ENCODE measurements at places on chromosomes 1 and 21. TPM values are rescaled to one million over a fixed set of nuclear protein-coding genes. Genes with fewer than 3 reads are reported as not detected.

The NTMT2 gene
- not detected for total RNA-seq

The VASH2 gene
- 0.36 TPM for total RNA-seq

The EFNA4 gene
- total RNA-seq: 2.5 TPM

The RHBDL2 gene
- total RNA-seq: not detected

The SAMD13 gene
- 2.8 TPM for total RNA-seq

The ZFP69 gene
- total RNA-seq: 4.1 TPM

The ANKRD65 gene
- not detected for total RNA-seq

The OR2G6 gene
- not detected for total RNA-seq

The KRTAP21-2 gene
- not detected for total RNA-seq

The SPRR2E gene
- not detected for total RNA-seq

The LHX8 gene
- total RNA-seq: not detected

The DNALI1 gene
- 3.4 TPM for total RNA-seq

The PIK3R3 gene
- 6.7 TPM for total RNA-seq

The GREM2 gene
- not detected for total RNA-seq

The TBCE gene
- 33.3 TPM for total RNA-seq

The PDZK1IP1 gene
- total RNA-seq: not detected

The RUSC1 gene
- total RNA-seq: 17.8 TPM

The USP21 gene
- 10.5 TPM for total RNA-seq

The GJB5 gene
- total RNA-seq: not detected

The BARHL2 gene
- total RNA-seq: not detected

The APOBEC4 gene
- total RNA-seq: not detected

The NCF2 gene
- not detected for total RNA-seq

The IVL gene
- total RNA-seq: not detected

The BACE2 gene
- total RNA-seq: 304 TPM

The SLAMF1 gene
- total RNA-seq: not detected

The FAM163A gene
- total RNA-seq: not detected

The TNFRSF14 gene
- 206 TPM for total RNA-seq

The TATDN3 gene
- 17.6 TPM for total RNA-seq

The HSD3B2 gene
- not detected for total RNA-seq

The SLAMF7 gene
- total RNA-seq: not detected

The TBX19 gene
- 1.1 TPM for total RNA-seq

The PADI2 gene
- 0.36 TPM for total RNA-seq

The TDRD5 gene
- not detected for total RNA-seq

The MYOG gene
- not detected for total RNA-seq

The OVAAL gene
- total RNA-seq: not detected

The CELF3 gene
- not detected for total RNA-seq

The BNIPL gene
- under 0.01 TPM for total RNA-seq

The MNDA gene
- not detected for total RNA-seq

The ESPN gene
- total RNA-seq: under 0.01 TPM

The ATXN7L2 gene
- total RNA-seq: 3.7 TPM

The ARHGAP29 gene
- total RNA-seq: 10.0 TPM

The KRTAP7-1 gene
- not detected for total RNA-seq

The LCE3C gene
- not detected for total RNA-seq

The MIGA1 gene
- 21.1 TPM for total RNA-seq

The OR6N1 gene
- not detected for total RNA-seq

The MYOC gene
- not detected for total RNA-seq

The C1orf53 gene
- 4.3 TPM for total RNA-seq

The CYP4Z1 gene
- total RNA-seq: not detected

The CFAP141 gene
- total RNA-seq: not detected

The OR2L8 gene
- 0.73 TPM for total RNA-seq

Data from melanocyte of skin (primary cell).